ENCODE measurements at places on chromosomes 7 and 10.

DNA sequence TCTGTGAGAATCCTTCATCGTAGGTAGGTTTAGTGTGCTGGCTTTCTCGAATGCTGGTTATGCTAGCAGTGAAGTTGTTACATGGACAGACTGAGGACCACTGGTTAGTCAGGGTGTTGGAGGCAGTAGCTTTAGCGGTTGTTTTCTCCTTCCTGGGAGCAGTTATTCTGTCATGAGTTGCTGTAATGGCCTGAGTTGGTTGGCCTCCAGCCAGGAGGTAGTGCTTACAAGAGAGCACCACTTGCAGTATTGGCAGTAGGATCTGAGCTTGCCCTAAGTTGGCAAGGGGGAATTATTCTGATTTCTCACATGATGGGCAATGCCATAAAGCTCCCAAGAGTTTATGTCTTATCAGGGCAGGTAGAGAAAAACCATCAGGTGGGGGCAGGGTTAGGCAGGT is 58.0 kb downstream of the IPMK start:
- DNase-seq, result no peak

GRCh38 chr10:10826125-10826524 is 191.5 kb upstream of the CELF2 start:
- no peak for DNase-seq

DNA sequence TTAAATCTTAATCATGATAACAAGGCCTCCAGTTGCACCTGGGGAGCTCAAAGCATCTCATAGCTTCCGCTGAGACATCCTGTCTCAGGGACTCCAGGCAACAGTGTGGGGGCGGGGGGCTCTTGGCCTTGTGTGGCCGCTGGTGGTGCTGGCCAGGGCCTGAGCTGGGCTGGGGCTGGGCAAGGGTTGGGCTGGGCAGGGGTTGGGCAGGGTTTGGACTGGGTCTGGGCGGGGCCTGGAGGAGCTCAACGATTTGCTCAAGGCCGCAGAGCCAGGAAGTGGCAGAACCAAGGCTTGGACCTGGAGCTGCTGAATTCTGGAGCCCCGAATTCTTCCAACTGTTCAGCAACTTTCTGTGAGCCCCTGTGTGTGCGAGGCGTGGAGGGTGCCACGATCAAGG is 37.9 kb upstream of the PSMG3 start:
- DNase-seq, result no peak

- DNase-seq, result no peak
These were observed 10.2 kb downstream of the MXI1 start for GRCh38 chr10:110217662-110218008.

- DNase-seq, result no peak
These were observed 225.6 kb downstream of the AHR start for GRCh38 chr7:17523813-17524739.

DNA sequence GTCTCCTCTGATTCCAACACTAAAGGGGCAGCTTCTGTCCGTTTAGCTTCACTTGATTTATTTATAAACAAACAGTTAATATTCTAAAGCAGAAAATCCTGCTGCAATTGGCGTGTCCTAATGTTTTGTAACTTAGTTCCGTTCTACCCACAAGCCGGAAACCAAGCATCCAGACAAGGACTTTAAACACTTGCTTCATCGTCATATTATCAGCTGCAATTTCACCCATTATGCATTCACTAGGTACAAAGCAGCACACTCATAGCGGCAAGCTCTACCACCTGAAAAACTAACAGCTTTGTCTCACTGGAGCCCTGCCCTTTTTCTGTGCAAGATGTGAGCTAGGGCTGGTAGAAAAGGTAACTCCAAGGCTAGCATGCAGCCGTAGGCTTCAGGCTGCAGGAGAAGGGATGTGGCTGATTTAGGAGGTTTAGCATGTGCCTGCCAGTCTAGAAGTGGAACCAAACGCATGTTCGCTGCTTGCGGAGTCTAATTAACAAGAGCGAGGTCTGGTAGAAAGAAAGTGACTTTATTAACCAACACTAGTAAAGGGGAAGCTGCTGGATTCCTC is 43.7 kb upstream of the BPGM start:
- no peak for DNase-seq

- no peak for DNase-seq
These were observed 25.8 kb downstream of the CEP41 start for GRCh38 chr7:130415006-130415405.

DNA sequence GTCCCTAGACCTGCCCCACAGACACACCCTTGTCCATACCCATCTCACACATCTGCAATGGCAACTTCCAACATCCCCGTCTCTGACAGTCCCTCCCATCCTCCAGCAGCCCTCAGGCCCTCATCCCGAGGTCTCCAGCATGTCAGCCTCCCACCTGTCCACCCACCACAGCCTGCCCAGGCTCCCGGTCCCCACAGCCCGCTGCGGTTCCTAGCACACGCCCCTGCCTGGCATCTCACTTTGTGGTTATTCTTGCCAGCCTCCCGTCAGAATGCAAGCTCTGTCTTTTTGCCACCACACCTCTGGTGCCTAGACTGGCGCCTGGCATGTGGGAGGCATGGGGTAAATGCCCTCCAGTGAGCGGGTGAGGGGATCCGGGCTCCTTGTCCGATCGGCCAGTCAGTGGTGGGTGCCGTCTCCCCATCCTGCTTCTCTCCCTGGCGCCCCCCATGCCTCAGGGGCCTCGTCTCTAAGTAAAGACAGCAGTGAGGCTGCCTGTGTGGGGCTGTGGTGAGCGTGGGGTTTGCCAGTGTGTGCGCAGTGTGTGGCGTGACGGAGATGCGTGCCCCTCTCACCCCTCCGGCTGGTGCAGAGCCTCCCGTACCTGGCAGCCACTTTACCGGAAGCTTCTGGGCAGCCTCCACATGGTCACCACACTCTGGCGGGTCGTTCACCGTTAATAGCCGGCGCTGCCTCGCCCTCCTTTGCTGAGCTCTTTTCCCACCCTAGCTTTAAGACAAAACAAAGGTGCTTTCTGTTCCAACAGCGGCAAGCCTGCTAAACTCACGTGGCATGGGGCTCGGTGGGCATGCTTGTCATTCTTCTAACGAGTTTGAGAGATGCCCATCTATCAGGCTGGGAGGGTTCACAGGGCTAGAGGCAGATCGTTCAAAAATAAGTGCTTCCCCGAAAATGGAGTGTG is 28.5 kb upstream of the TTYH3 start:
- DNase-seq, result no peak

DNA sequence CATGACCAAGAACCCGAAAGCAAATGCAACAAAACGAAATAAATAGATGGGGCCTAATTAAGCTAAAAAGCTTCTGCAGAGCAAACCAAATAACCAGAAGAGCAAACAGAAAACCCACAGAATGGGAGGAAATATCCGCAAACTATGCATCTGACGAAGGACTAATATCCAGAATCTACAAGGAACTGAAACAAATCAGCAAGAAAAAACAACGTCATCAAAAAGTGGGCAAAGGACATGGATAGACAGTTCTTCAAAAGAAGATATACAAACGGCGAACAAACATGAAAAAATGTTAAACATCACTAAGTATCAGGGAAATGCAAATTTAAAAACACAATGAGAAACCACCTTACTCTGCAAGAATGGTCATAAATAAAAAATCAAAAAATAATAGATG is 35.3 kb upstream of the CACUL1 start:
- no peak for DNase-seq

- no peak for DNase-seq
These were observed 11.9 kb downstream of the TMEM120A start for GRCh38 chr7:75982306-75983064.

DNA sequence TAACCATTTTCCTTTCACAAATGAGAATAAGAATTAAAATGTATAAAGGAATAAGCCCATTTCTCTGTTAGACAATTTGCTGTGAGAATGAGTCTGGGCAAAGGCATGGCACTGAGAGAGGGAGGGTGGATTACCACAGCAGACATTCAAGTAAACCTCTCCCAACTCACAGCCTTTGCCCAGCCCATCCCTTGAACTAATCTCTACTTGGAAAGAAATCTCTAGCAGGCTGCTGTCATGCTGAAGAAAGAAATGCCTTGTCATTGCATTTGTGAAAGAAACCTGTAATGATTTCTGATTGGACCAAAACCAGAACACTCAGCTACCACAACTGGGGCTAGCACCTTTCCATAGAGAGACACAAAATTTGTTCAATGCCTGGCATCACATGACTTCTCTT is 39.2 kb downstream of the CH25H start:
- DNase-seq, result no peak

DNA sequence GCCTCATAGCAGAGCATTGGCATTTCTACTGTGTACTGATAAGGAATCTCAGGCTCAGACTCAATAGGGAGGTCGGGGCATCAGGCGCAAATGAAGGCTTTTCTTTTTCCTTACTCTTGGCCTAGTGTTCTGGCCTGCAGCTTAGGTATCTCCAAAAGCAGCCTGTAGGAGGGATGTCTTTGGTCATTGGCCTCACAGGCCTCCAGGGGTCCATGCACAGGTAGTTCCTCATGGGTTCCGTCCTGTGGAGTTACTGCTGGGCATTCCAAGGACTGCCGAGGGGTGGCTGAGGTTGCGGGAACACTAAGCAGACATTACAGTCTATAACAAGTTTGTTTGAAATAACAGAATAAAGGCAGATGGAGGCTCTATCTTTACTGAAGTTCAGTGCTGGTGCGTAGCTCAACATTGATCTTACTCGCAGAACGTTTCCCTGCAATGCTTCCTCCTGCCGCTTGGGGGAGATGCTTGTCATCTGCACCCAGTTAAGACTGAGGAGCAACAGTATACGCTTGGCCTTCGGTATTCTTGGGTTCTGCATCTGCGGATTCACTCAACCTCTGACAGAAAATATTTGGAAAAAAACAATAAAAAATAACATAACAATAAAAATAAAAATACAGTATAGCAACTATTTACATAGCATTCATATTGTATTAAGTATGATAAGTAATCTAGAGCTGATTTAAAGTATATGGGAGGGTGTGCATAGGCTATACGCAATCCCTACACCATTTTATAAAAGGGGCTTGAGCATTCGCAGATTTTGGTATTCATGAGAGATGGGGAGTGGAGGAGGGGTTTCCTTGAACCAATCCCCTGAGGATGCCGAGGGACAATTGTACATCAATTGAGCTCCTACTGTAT is 58.9 kb downstream of the SH2D4B start:
- no peak for DNase-seq

GRCh38 chr10:122239578-122240257 is 31.4 kb upstream of the BTBD16 start:
- no peak for DNase-seq

DNA sequence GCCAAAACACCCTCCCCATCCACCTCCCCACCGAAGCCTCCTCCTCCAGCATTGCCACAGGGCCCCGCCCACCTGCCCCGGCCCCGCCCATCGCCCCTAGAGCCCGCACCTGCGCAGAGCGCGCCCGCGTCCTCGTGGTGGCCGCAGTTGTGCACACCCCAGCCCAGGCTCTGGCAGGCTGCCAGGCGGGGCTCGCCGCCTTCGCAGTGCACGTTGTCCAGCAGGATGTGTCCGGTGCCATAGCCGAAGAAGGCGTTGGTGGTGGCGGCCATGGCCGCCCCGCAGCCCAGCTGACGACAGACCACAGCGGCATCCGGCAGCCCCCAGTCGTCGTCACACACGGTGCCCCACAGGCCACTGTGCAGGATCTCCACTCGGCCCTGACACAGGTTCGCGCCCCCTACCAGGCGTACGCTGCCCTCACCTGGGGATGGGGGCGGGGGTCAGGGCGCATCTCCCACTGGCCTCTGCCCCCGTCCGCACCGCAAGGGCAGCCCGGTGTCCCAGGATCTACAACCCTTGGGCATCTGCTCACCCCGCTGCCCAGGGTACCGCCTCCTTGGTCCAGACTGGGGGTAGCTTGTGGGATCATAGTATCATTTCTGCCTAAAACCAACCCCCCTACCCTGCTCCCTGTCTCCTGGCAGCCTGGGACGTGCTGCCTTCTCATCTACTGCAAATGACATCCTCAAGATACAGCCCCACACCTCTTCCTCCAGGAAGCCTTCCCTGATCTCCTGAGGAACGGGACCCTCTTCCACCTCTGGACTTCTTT is 11.9 kb downstream of the SSC4D start:
- DNase-seq, result peak; percentile 92

DNA sequence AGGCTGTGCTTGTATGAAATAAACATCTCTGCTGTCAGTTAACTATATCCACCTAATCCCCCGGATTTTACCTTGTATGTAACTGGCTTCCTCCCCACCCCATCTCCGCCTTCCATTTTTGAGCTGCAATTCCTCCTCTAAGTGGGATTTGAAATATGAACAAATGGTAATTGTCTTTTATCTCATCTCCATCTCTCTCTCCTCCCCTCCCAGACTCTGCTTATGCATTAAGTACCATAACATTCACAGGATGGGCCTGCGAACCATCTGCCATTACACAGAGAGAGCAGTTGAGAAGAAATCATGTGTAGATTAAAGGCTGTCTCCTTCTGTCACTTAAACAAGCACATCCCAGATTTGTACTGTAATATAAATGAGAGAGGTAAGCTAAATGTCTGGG is 1169.9 kb downstream of the TYW1 start:
- no peak for DNase-seq

DNA sequence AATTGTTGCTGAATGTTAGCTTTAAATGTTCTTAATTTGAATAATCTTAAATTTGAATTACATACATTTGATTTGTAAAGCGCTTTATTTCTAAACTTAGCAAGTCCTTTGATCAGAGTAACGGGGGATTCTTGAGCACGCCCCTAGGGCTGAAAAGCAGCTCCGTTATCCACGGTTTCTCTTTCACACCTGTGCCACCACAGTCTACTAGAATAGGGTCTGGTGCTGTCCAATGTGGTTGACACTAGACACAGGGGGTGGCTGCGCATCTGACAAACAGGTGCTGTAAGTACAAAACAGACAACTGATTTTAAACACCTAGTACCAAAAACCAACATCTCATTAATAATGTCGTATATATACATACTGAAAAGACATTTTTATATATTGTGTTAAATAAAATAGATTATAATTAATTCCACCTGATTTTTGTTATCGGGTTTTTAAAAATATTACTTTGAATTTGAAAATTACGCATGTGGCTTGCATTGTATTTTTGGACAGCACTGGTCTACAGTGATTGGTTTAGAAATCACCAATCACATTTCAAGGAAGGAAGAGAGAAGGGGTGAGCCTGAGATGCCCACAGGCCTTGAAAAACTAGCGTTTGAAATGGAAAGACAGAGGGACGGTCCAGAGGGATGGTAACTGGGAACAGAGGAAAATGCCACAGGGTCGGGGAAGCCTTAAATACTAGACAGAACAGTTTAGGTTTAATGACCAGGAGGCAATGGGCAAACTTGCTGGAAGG is 7.3 kb downstream of the SEPHS1 start:
- no peak for DNase-seq

DNA sequence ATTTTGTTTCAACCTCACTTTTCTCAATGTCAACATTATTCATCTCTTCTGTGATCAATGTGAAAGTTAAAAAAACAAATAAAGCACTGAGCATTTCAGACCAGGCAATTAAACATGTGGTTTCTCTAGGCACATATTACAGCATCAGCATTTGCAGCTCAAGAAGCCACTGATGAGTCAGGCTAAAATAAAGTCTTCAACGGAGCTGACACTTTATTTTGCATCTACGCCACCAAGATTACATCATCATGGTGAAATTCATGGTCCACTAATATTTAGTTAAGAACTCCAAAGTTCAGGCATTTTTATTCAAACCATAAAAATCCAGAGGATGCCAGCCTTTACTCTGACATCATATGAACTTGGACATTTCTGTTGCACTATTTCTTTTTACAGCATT is 33.0 kb downstream of the MAGI2 start:
- no peak for DNase-seq

GRCh38 chr7:111855161-111855841 is 293.0 kb upstream of the IMMP2L start:
- DNase-seq, result no peak

- DNase-seq, result no peak
These were observed 21.1 kb downstream of the LIMK1 start for GRCh38 chr7:74104702-74105101.

GRCh38 chr10:129599160-129599559 is 132.1 kb downstream of the MGMT start:
- DNase-seq, result no peak

Data from activated CD8-positive, alpha-beta memory T cell treated with anti-CD3 and anti-CD28 coated beads, Interleukin-2, amount 50 U/mL, for 48 hours (primary cell).